Stimulated activated CD8-positive, alpha-beta memory T cell treated with anti-CD3 and anti-CD28 coated beads, Interleukin-15, amount 100 ng/mL, for 4 hours (primary cell): ENCODE measurements at places on chromosomes 11 and 22.

DNA sequence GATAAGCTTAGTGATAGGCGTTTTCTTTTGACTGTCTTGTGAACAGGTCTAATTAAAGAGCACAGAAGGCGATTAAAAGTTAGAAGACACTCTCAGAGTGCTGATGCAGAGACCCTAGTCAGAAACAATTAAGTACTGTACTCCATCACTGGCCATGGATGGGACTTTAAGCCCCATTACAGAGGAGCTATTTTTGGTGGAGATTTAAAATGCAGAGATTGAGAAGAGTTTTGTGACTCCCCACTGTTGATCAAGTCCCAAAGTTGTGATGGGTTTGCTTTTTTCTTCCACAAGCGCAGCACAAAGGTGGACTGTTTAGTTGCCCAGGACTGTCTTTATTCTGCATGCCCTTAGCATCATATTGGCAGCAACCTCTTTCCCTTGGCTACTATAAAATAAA lies 978 bp downstream of the LUZP2 start:
- no peak for DNase-seq

DNA sequence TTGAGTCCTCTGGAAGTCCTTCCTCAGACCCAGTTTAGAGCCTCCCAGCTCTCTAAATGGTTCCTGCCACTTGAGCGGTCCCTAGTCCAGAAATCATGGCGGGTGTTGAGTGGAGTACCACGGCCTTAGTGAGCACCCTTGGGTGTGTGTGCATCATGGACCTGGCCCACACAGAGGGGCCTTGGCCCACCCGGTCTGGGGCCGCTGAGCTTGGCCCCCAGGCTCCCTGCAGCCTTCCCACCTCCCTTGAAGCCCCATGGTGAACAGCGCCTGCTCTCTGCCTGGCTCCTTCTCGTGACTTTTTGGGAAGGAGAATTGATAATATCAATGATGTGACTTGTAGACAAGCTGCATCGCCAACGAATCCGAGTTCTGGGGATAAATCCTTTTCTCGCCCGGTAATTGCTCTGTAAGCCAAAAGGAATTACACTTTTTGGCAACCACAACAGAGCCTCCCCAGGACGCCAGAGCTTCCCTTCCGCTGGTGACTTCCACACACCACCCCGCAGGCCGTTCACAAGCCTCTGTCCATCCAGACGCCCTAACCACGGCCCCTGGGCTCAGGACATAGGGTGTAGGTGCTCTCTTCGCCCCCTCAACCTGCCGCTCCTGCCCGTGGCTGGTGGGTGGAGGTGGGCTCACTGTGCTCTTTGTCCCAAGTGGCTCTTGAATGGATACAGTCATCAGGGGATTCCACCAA lies 93.8 kb downstream of the NECTIN1 start:
- DNase-seq: no peak

- no peak for DNase-seq
Observed at GRCh38 chr11:75632450-75632849, 36.4 kb downstream of the MAP6 start.

- DNase-seq: no peak
Observed at GRCh38 chr11:2382936-2383851, 6.1 kb downstream of the CD81 start.

- DNase-seq: no peak
Observed at GRCh38 chr22:46660604-46661201, 40.5 kb downstream of the GRAMD4 start.

DNA sequence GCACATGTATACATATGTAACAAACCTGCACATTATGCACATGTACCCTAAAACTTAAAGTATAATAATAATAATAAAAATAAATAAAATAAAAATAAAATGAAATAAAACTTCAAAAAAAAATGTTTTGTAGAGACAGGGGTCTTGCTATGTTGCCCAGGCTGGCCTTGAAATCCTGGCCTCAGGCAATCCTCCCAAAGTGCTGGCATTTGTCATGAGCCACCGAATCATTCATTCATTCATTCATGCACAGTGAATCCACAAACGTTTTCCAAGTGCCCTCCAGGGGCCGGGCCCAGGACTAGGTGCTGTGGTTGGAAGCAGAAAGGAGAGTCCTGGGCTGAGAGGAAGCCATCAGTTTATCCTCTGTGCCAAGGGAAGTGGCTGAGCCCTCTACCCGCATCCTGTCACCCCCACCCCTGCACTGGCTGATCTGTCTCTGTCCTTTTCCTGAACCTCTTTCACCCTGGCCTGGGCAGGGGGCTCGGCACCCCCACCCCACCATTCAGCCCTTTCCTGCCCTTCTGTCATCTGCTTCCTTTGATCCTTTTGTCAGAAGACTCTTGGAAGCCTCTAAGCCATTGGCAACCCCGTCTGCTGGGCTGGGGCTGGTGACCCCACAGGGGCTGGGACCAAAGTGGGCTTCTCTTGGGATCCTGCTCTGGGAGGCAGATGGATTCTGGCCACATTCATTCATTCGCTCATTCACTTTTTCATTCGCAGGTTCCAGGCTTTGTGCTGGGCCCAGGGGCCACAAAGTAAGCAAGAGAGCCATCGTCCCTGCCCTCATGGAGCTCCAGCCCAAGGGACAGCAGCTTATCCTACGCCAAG lies 84.3 kb downstream of the IGLL1 start:
- DNase-seq: no peak

DNA sequence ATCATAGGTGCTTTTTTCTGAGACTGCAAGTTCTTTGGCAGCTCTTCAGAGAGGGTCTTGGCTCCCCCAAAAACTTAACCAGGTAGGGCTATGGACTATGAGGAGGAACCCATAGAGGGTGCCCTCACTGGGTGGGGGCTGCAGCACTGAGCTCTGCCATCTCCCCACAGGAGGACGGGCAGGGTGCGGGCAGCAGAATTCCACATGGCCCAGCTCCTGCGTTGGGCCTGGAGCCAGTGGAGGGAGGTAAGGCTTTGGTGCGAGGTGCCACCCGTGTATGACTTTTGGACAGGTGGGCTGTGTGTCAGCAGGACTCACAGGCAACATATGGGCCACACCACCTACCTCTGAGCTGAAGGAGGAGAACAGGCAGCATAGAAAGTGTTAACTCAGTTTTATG lies 58.4 kb downstream of the PISD start:
- no peak for DNase-seq

- no peak for DNase-seq
Observed at GRCh38 chr22:20565079-20565734, 57.8 kb downstream of the MED15 start.

DNA sequence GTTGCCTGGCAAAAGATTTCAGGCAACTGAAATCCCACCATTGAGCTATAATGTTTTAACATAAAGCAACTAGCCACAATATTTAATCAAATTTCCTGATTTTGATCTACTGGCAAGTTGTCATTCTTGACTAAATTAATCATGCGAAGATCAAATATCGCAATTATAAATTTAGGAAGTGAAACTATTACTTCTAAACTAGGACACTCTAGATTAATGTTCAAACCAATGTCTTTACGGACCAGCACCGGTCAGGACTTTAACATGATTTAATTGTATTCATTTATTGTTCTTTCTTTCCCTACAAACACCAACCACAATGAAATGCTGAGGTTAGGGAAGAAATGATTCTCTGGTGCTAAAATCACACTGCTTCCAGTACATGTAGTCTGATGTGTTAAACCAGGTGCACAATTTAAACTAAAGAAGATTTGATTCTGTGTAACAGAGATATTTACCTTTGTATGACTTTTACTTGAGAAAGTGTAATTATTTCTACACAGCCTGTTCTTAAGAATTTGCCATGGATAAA lies 14.9 kb downstream of the GAS2 start:
- no peak for DNase-seq

DNA sequence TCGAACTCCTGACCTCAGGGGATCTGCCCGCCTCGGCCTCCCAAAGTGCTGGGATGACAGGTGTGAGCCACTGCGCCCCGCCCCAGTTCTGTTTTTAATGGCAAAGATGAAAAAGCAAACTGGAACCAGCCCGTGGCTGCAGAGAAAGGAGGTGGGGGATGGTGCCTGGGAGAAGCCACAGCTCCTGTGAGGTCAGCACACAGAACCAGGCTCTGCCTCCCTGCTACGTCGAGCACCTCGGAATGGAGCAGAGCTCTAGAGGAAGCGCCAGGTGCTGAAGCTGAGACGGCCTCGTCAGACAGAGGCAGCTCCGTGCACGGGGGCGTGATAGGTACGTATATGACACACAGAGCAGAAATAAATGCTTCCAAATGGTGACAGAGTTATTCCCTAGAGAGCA lies 8.5 kb downstream of the DRD4 start:
- DNase-seq: no peak

GRCh38 chr11:103714246-103714645 lies 322.2 kb upstream of the DDI1 start:
- DNase-seq: no peak

- DNase-seq: no peak
Observed at GRCh38 chr11:68924073-68924925, 20.6 kb downstream of the IGHMBP2 start.

DNA sequence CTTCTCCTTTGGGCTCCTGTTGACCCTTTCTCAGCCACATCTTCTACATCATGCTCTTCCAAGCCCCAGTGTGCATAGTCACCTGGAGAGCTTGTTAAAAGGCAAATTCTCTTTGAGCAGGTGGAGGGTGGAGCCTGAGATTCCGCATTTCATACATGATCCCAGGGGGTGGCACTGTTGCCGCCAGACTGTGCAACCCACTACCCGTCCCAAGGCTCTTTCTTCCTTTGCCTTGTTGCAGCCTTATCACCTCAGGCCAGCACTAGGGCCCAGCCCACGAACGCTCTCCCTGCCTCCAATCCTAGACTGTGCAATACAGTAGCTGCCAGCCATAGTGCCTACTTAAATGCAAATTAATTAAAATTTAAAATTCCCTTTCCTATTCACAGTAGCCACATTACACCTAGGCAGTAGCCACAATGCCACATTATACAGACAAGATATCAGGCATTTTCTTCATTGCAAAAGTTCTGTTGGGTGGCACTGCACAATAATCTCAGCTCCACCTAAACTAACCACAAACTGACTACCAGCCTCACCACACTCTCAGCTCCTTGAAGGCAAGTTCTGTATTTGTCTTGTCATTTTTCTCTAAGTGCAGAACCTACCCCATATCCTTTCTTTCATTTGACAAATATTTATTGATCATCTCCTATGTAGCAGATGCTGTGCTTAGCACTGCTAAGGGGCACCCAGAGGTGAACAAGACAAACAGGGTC lies 4.6 kb upstream of the KCNJ5 start:
- DNase-seq: no peak

GRCh38 chr22:28943501-28943879 lies 60.1 kb downstream of the ZNRF3 start:
- DNase-seq: no peak

DNA sequence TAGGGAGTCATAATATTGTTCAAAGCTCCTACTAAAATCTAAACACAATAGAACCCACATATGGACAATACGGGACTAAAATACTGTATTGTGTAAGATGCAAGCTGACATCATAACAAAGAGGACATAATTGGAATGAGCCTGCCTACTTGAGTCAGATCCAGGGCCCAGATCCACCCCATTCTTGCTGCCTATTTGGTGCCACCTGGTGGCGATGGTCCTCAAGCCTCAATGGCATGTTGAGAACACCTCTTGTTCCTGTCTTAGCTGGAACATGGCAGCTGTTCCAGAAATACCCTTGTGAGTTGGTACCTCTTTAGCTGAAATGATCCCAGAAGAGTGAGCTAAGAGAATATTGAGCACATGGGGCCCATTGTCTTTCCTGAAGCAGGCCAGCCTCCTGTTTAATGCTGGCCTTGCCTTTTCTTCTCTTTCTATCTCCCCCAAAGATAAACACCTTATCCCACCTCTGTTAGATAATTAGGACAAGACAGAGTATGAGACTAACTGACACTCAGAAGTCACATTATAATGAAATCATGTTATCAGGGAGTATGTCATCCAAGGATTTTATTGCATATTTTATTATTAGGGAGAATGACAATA lies 680.9 kb upstream of the ANO5 start:
- no peak for DNase-seq

GRCh38 chr11:64450168-64450560 lies 91.2 kb downstream of the RPS6KA4 start:
- no peak for DNase-seq

DNA sequence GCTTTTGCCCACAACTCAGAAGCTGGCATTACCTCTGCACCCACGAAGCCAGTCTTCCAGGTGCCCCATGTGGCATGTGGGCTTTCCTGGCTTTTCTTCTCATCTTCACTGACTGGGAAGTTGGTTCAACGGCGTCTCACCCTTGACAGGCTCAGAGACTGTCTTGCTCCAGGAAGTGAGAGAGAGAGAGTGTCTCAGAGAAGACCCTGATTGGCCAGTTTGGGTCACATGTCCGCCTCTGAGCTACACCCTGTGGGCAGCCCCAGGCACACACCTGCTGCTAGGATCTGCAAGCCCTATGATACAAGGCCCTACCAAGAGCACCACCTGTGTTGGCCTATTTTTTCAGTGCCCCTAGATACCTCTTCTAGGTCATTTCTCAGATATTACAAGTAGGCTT lies 39.0 kb downstream of the RTL6 start:
- DNase-seq: no peak

- DNase-seq: no peak
Observed at GRCh38 chr11:15097411-15097810, 17.3 kb upstream of the INSC start.
